Hepatic stellate cell (primary cell): ENCODE measurements at places on chromosomes 11 and 22.
A peak's percentile ranks its signal among the peaks of the same experiment; 100 is the strongest.

- DNase-seq, result no peak
These were observed 54.2 kb downstream of the CLPB start for GRCh38 chr11:72380132-72380503.

DNA sequence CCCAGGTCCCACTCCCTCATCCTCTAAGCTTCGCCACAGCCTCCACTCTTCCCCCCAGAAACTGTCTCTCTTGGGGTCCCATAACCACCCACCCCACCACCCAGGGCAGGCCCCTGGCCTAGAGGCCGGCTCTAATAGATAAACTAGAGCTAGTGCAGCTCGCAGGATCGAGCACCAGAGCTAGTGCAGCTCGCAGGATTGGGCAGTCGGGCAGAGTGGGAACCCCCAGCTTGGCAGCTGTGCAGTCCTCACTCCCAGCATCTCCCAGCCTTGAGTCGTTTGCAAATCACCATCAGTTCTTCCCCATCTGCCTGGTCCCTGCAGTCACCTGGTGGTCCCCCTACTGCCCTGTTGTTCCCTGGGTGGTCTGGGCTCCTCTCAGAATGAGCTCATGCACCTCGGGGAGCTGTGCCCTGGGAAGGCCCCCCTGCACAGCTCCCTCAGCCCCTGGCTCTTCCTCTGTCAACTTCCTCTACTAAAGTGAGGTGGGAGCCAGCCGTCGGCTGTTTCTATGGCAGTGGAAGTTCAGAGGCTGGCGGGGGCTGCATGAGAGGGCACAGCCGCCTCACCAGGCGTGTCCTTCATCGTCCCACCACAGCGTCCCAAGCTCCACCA, 15.5 kb upstream of the SHANK2 start:
- DNase-seq, result no peak

GRCh38 chr11:76838678-76839068, 22.0 kb upstream of the ACER3 start:
- no peak for DNase-seq

DNA sequence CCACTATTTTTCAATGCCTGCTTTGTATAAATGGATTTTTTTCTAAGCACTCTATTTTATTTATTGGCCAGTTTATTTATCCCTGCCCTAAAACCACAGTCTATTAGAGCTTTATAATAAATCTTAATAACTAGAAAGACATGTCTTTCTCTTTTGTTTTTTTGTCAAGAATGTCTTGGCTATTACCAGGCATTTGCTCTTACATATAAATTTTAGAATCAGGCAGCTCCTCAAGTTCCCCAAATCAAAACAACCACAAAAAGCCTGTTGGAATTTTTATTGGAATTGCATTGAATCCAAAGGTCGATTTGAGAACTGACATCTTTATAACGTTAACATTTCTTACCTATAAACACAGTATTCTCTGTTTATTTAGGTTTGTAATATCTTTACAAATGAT, 85.8 kb upstream of the SC5D start:
- DNase-seq, result no peak

- no peak for DNase-seq
These were observed 95.8 kb downstream of the TBC1D22A start for GRCh38 chr22:46858181-46858771.

- no peak for DNase-seq
These were observed 9.6 kb upstream of the LMO1 start for GRCh38 chr11:8273287-8273686.

DNA sequence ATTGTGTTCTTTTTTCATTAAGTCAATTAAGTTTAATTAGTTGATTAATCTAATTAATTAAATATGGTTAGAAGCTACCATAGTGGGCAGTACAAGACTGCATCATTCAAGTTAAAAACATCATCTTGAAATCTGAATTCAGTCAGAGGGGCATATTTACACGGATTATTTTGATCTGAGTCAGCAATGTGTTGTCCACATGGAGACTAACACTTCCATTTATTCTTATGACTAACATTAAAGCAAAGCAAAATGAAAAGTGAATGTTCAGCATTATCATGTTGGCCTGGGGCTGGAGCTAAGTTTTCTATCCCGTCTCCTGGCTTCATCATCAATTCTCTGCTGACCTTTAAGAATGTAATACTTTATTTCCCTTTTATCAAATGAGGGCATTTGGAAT, 17.3 kb downstream of the FLI1 start:
- no peak for DNase-seq

DNA sequence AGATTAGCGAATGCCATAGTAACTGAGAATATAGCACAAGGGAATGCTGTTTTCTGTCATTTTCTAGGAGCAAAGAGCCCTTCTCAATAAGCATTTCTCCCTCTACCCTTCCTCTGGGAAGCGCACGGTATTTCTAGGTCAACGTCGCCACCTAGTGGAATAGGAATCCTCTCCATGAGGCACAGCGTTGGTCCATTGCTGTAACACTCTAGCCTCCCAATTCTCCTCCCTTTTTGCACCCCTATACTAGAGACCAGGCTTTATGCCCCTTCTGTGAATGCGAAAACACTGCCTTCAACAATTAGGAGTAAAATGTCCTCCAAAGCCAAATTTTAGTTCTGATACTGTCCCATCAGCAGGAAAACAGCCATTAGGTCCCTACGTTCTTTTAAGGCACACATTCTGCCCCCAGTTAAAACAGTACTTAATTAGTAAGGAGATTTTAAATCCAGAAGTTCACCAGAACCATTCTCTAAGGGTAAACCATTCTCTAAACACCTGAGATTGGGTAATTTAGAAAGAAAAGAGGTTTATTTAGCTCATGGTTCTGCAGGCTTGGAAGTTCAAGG, 12.8 kb upstream of the HYLS1 start:
- peak; percentile 68 for DNase-seq
